ENCODE measurements at places on chromosomes 11 and 22.
A peak's percentile ranks its signal among the peaks of the same experiment; 100 is the strongest.

GRCh38 chr22:31282748-31283468 lies 9.4 kb downstream of the PIK3IP1 start:
- no peak for DNase-seq

DNA sequence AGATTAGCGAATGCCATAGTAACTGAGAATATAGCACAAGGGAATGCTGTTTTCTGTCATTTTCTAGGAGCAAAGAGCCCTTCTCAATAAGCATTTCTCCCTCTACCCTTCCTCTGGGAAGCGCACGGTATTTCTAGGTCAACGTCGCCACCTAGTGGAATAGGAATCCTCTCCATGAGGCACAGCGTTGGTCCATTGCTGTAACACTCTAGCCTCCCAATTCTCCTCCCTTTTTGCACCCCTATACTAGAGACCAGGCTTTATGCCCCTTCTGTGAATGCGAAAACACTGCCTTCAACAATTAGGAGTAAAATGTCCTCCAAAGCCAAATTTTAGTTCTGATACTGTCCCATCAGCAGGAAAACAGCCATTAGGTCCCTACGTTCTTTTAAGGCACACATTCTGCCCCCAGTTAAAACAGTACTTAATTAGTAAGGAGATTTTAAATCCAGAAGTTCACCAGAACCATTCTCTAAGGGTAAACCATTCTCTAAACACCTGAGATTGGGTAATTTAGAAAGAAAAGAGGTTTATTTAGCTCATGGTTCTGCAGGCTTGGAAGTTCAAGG lies 12.8 kb upstream of the HYLS1 start:
- DNase-seq = peak; percentile 54

GRCh38 chr22:43892183-43892894 lies 526 bp upstream of the PNPLA5 start:
- DNase-seq = no peak

DNA sequence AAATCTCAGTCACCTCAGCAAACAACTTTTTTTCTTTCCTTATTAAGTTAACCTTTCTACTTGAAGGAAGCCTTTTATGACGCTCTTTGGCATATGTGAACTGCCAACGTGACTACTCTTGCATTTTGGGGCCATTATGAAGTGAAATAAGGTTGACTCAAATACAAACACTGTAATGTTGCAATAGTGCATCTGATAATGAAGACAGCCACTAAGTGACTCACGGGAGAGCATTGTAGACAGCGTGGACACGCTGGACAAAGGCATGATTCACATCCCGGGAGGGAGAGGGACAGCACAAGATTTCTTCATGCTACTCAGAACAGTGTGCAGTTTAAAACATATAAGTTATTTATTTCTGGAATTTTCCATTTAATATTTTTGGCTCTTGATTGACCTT lies 560.8 kb downstream of the ETS1 start:
- DNase-seq = peak; percentile 87

DNA sequence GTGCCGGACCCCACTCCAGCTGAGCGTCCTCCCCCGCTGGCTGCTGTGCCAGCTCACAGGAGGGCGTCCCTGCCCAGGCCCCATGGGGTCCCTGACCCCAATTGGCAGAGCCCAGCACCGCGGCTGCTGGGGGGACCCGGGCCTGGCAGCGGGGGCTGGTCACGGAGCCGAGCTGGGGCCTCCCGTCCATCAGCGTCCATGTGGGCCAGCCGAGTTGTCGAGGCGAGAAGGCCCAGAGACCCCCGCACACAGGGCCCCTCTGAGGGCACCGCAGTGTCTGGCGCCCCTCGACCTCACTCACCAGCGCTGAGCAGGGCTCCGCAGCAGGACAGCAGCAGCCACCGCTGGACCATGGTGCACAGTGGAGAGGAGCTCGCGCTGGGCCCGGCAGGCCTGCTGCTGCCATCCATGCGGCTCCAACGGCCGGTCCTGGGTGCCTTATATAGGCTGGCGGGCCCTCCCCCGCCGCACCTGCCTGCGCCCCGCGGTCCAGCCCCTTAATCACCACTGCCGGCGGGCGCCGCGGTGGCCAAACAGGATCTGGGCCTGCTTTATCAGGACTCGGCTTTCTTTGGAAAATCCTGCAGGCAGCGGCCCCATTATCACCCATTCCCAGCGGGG lies at the start of gene MUC6:
Gene MUC6 (minus strand): TSS at position 416 of the 621 bp plus-strand sequence. CDS start 63 bp downstream, at position 353.
- DNase-seq = no peak

- DNase-seq = no peak
These were observed 25.8 kb upstream of the CACNG2 start for GRCh38 chr22:36729321-36729720.

DNA sequence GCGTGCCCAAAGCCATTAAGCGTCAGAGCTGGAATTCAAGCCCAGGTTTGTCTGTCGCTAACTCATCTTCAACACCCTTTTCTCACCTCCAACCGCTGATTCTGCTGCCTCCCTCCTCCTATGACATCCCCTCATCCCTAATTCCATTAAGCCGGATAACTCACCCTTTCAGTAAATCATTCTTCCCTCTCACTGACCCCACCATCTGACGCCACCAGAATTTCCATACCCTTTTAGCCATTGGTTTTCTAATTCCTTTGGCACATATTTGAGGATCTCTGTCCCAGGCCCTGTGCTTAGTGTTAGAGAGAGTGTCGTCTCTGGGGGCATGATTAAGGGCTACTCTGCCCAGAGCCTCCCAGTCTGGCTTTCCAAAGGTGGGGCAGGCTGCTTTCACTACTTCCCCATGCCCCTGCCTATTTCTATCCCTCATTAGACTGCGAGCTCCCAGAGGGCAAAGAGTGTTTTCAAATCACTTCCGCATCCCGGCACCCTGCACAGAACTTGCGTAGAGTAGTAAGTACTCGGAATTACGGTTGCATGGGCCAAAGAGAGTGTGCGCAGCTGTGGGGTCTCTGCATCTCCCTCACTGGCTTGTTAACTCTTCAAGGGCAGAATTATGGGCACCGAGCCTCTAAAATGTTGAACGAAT lies 3.9 kb downstream of the KLHL35 start:
- DNase-seq = no peak

GRCh38 chr11:1090600-1091331 lies 16.1 kb downstream of the MUC2 start:
- no peak for DNase-seq
